ENCODE measurements at places on chromosomes 7 and 10.
A peak's percentile ranks its signal among the peaks of the same experiment; 100 is the strongest.

- DNase-seq = no peak
These were observed 249.6 kb downstream of the PLXDC2 start for GRCh38 chr10:20065814-20066213.

DNA sequence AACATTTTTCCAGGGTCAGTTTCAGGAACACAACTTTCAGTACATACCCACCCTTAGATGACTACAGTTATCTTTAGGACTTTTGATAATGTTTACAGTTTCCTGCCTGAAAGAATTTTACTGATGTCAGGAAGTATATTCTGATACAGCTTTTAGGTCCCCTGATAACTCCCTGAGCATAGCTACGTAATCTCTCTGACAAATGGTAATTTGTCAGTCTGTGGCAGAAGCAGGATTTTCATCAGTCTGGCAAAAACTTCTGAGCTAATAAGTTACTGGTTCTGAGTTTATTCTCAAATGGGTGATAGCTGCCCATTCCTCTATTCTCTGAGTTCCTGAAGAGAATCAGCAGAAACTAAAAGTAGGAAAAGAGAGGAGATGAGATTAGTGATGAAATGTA is 270.1 kb upstream of the MTPN start:
- DNase-seq = no peak

DNA sequence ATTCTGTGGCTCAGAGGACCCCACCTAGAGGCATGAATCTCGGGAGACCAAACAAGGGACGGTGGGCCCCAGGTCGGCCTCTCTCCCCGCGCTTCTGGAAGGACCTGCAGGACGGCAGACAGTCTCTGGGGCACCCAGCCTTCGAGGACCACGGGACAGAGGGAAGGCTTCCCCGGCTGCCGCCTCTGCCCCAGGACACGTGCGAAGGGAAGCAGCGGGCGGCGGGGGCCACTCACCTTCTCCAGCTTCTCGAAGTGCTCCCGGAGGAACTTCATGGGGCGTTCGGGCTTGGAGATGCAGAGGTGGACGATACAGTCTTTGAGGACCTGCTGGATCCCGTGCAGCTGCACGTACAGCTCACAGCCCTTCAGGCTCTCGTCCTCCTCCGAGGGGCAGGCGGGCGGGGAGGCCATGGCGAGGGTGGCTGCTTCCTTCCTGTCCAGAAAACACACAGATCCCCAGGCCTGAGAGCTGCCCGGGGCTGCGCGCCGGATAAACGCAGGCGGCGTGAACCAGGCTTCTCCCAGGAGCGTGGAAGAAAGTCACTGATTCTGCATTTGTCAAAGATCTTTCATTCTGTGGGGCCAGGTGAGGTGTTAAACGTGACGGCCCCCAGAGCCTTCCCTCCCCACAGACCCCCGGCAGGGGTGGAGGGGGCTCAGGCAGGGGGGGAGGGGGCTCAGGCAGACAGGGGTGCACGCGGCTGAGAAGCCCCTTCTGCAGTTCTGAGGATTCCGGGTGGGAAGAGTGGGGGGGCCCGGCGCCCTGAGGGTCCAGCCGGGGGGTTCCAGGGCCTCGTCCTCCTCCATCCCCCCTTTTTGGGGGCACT is 15.2 kb upstream of the DNAAF5 start:
- peak; percentile 56 for DNase-seq

DNA sequence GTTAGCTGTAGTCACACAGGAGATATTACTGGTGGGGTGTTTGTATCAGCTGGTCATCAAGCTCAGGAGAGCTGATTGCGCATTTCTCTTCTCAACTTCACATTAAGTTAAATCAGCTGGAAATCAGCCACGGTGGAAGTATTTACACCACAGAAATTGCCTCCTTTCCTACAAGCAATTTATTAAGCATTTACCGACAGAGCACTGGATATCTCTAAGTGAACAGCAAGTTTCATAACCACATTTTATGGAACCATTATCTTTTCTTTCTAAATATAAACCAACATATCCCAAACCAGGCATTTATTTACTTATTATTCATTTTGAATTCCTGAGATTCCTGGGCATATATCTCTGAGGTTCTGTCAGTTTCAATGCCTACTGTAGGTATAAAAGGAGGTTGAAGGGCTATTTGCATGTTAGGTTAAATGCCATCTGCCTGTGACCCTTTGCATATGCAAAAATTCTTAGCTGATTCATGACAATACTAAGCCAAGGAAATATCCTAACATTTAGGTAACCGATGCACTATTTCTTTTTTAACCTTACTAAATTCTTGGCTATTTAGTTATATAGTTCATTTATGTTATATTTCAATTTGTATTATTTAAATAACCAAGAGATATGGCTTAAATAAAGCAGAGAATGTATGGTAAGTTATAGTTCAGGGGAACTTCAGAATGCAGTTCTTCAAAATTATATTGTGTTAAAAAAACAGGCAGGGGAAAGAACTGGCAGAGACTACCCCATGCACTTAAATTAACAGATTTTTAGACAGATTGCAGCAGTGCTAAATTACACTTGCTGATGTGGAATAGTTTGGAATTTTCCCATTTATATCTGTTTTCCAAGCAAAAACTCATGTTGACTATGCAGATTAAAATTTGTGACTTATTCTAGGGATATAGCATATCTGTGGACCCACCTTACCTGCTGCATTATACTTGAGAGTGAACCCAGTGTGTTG is 56.8 kb downstream of the DYNC1I1 start:
- DNase-seq = no peak

GRCh38 chr7:2233926-2234325 is 1.2 kb upstream of the MAD1L1 start:
- no peak for DNase-seq

DNA sequence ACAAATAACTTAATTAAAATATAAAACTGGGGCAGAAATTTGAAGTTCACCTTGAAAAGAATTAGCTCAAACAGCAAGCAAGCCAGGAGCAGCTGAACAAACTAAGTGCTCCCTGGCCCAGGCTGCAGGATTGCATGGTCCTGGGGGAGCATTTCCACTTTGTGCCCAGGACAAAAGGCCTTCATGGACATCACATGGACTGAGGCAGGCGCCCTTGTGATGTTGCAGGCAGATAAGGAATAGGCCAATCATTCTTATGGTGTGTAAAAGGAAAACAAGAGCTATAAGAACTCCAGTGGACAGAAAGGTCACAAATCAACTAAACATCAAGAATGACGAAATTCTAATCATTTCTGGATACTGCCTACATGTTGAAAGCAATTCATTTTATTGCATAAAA is 17.5 kb upstream of the TECTB start:
- DNase-seq = no peak

All from right kidney (tissue), 9 donors.